ENCODE measurements at places on chromosomes 16 and 17. TPM values are rescaled to one million over a fixed set of nuclear protein-coding genes. Genes with fewer than 3 reads are reported as not detected.
A peak's percentile ranks its signal among the peaks of the same experiment; 100 is the strongest.

CCDC200 gene
- polyA plus RNA-seq = 16.0 TPM

KRTAP1-5 gene
- polyA plus RNA-seq = not detected

PPP1R1B gene
- polyA plus RNA-seq = 60.1 TPM

CDH3 gene
- polyA plus RNA-seq = 53.0 TPM

SLC38A8 gene
- not detected for polyA plus RNA-seq

RHOT1 gene
- 49.2 TPM for polyA plus RNA-seq

SLC46A1 gene
- polyA plus RNA-seq = 10.8 TPM

HS3ST4 gene
- polyA plus RNA-seq = not detected

HOXB4 gene
- polyA plus RNA-seq = 10.7 TPM

HASPIN gene
- polyA plus RNA-seq = 2.1 TPM

ICAM2 gene
- 43.5 TPM for polyA plus RNA-seq

SP2 gene
- 24.1 TPM for polyA plus RNA-seq

- no peak for DNase-seq
Measured at GRCh38 chr16:48124266-48124665, 31.5 kb downstream of the ABCC12 start.

DNA sequence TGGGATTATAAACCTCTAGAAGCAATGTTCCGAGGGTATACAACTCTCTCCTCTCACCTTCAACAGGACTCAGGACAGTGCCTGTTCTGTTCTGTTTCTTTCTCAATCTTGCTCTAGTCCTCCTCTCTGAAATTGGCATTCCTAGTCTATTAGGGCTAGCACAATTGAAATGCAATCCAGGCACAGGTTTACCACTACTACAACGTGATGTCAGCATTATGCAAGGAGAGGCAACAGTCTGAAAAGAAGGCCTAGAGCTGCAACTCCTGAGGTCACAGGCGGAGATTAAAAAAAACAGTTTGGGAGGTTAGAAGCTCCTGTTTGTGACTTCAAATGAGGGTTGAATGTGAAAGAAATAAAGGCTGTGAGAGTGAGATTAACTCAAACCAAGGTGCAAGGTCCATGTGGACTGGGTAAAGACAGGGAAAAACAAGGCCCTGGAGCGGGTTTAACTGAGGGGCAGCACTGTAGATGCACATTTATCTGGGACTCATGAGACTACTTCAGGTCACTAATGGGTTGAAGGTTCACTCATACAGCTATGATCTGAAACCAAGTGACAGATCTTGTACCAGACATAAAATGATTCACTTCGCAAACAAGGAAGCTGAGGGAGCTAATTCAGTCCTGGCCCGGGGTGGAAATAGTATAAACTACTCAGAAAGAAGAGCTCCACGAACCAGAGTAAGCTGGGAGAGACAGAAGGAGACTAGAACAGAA lies 16.8 kb downstream of the AMFR start:
- no peak for DNase-seq

DNA sequence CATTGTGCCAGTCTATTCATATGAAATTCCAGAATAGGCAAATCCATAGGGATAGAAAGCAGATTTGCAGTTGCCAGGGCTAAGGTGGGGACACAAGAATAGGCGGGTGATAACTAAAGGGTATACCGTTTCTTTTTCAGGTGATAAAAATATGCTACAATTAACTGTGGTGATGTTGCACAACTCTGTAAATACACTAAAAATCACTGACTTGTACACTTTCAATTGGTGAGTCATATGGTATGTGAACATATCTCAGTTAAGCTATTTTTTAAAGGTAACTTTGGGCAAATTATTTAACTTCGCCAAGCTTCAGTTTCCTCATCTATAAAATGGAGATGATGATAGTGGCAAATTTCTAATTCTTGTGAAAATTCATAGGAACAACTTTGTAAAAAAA lies 65.9 kb downstream of the CDYL2 start:
- no peak for DNase-seq

GRCh38 chr17:49597928-49598655 lies 22.4 kb downstream of the NXPH3 start:
- no peak for DNase-seq

GRCh38 chr16:63896383-63897109 lies 1225.3 kb downstream of the CDH11 start:
- no peak for DNase-seq

- DNase-seq = no peak
Measured at GRCh38 chr17:13253733-13254410, 236.0 kb upstream of the ELAC2 start.

- no peak for DNase-seq
Measured at GRCh38 chr16:51487880-51488279, 336.8 kb upstream of the SALL1 start.

GRCh38 chr17:82013772-82014321 lies 8.8 kb downstream of the CENPX start:
- DNase-seq = no peak

DNA sequence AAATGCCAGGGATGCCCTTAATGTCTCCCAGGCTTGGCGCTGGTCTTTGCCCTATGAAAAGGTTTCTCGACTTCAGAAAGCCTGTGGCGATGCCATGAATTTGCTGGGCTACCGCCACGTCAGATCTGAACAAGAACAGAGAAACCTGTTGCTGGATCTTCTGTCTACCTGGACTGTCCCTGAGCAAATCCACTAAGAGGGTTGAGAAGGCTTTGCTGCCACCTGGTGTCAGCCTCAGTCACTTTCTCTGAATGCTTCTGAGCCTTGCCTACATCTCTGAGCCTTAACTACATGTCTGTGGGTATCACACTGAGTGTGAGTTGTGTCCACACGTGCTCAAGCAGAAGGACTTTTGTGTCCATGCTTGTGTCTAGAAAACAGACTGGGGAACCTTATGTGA lies 11.4 kb downstream of the CHST4 start:
- DNase-seq = no peak

- no peak for DNase-seq
Measured at GRCh38 chr16:2692948-2693651, 10.8 kb downstream of the KCTD5 start.

DNA sequence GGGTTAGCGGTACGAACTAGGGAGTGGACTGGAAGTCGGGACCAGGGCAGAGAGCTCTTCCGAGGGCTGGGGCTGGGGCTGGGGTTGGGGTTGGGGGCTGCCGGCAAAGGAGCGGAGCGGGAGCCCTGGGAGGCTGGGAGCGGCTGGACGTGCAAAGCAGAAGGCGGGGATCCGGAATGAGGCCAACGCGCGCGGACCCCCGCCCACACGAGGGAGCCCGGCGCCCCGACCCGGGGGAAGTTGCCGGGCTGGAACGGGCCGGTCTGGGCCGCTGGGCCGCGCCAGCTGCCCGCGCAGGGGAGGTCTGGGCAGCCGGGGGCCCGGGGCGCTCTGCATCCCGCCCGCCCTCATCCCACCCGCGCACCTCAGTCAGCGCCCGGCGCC lies 323 bp downstream of the ST3GAL2 start:
- DNase-seq = peak; percentile 32

- DNase-seq = no peak
Measured at GRCh38 chr17:42706732-42707131, 24.4 kb downstream of the CNTNAP1 start.

GRCh38 chr17:74176546-74177001 lies 26.9 kb upstream of the RPL38 start:
- DNase-seq = peak; percentile 56

Data from right lung (tissue), 10 donors.